Left cardiac atrium (tissue), 4 donors: ENCODE measurements at places on chromosomes 5 and 9. TPM values are rescaled to one million over a fixed set of nuclear protein-coding genes. Genes with fewer than 3 reads are reported as not detected.

Gene IL5
- not detected for total RNA-seq

DNA sequence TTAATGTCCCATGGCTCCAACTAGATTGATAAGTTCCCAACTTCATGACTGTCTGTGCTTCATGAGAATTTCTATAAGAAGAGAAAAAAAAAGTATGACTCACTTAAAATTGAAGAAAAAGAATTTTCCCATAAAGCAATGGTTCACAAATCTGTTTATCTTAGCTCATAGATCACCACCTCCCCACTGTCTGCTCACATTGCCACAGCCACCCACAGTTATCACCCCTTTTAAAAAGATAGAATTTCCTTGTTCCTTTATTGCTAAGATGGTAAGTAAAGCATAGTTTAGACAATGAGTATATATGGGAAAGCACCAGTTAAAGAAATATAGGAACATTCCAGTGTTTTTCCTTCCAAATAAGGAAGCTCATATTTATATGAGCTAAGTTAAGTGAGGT lies 67.1 kb downstream of the ALDH7A1 start:
- no peak for DNase-seq

Gene PCDH1
- total RNA-seq, result 36.0 TPM

GRCh38 chr5:26940994-26941393 lies 97.4 kb downstream of the CDH9 start:
- no peak for DNase-seq

DNA sequence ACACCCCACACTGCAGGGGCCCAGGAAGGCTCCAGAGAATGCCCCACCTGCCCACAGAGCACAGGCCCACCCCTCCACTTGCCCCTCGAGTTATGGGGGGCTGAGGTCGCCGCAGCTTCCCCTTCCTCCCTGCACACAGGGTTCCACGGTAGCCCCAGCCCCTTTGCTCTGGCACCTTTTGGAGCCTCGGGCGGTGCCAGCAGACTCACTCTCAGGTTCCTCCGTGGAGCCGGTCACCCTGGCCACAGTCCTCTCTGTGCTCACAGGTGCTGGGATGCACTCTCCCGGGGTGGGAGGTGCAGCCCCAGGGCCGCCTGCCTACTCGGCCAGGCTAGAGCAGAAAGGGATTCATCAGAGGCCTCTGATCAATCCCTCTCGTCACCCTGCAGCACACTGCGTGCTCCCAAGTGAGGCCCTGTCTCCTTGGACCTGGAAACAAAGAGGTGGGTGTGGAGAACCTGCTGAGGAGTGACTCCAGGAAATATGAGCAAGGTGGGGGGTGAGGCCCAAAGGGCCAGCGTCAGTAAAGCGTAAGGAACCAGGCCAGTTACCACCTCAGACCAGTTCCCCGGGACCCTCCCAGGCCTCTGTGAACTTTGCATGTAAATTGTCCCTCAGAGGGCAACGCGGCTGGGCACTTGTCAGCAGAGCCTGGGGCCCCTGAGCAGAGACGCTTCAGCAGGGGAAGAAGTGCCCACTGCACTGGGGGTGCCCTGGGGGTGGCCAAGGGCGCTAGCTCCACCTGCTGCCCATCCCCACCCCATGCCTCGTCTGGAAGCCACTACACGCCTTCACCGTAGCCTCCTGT lies 167.8 kb downstream of the OLFM1 start:
- no peak for DNase-seq

GRCh38 chr5:140677947-140678346 lies 4.6 kb upstream of the DND1 start:
- DNase-seq, result no peak

DNA sequence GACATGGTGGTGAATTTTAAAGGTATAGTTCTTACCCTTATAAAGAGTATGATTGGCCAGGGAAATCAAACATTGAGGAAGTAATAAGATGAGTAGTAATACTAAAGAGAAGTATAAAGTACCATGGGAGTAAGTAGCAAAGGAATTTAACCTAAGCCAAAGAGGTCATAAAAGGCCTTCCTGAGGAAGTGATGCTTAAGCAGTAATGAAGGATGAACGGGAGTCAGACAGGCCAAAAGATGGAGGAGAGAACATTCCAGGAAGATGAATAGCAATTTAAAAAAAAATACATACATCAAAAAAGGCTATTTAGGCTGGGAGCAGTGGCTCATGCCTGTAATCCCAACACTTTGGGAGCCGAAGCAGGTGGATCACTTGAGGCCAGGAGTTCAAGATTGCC lies 29.0 kb downstream of the KLHL3 start:
- no peak for DNase-seq

- no peak for DNase-seq
Measured at GRCh38 chr5:54160329-54160728, 150.0 kb downstream of the ARL15 start.

DNA sequence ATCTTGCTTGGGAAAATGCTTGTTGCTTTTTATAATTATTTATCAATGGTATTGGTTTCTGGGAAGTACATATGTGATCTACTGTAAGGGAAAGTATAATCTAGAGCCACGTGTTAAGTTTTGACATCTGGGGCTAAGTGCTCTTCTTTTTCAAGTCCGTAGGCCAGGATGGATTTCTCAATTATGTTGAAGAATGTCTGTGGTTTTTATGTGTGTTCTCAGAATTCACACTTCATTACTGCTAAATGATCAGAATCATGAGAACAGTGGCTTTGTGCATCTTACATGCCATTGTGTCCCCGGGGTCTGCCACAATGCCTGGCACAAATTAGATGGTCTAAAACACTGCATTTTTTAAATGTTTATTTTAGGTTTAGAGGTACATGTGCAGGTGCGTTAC lies 14.5 kb upstream of the AUH start:
- DNase-seq, result no peak

- no peak for DNase-seq
Measured at GRCh38 chr9:117963493-117964090, 259.4 kb downstream of the TLR4 start.

GRCh38 chr5:180330810-180331646 lies 22.1 kb downstream of the GFPT2 start:
- peak; percentile 76 for DNase-seq

DNA sequence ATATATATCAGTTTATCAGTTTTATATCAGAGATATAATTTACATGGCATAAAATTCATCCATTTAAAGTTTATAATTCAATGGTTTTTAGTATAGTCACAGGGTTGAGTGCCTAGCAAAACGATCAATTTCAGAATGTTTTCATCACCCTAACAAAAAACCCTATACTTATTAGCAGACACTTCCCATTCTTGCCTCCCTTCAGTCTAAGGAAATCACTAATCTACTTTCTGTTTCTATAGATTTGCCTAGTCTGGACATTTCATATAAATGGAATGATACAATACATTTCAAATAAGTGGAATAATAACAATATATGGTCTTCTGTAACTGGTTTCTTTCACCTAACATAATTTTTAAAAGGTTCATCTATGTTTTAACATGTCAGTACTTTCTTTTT lies 9.6 kb upstream of the LNPEP start:
- DNase-seq, result no peak

- DNase-seq, result no peak
Measured at GRCh38 chr5:116135344-116135743, 50.5 kb downstream of the COMMD10 start.

- DNase-seq, result no peak
Measured at GRCh38 chr5:91160714-91161285, 222.3 kb downstream of the ARRDC3 start.

DNA sequence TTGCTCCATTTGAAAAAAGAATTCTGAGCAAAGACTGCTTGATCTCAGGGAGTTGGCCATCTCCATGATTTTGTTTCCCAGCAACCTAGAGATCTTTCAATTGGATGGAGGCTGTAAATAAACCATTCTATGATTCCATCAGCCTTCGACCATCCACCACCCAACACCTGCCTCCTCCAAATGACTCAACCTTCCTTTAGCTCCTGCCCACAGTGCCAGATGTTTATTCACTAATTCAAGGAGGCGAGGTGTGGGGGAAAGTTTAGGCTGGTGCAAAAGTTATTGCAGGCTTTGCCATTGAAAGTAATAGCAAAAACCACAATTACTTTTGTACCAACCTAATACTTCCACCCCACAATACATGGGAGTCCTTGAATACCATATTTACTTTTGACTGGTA lies 327.5 kb downstream of the CAAP1 start:
- DNase-seq, result no peak

Gene RELL2
- 1.4 TPM for total RNA-seq

GRCh38 chr5:171578829-171579491 lies 159.5 kb downstream of the FGF18 start:
- peak; percentile 85 for DNase-seq

DNA sequence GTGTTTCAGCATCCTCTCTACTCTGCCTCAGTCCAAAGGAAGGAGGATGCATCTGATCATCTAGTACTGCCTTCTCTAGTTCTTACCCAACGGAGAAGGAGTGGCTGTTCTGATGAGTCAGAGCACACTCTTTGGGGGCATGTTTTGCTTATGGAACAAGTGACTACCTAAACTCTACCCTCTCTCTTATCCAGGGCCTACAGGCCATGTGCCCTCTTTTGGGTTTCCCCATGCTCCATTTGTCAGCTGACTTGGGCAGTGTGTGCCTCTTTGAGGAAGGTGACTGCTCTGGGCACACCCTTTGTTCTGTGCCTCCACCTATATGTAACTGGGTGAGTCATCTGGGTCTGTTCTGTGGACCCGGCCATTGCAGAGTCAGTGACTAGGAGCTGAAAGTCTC lies 89.6 kb upstream of the BNC2 start:
- DNase-seq, result no peak

Gene SPATA31A5
- not detected for total RNA-seq

GRCh38 chr5:88792144-88792840 lies 90.7 kb downstream of the MEF2C start:
- DNase-seq, result no peak

GRCh38 chr5:53473633-53474032 lies 6.8 kb upstream of the FST start:
- DNase-seq, result no peak

DNA sequence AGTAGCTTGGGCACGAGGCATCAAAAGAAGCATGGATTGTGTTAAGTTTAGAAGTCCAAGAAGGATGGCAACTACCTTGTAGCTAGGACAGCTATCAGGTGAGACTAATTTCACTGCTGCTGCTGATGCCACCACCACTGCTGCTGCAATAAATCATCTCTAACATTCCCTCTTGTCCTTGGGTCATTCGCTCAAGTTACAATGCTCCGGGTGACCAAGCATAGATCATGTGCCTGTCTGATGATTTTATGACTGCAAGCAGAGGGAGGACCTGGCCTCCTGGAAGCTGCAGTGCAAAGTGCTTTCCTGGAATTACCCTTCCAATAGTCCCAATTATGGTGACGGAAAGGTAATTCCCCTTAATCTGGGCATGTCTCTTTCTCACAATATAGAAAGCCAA lies 334.4 kb downstream of the PRELID2 start:
- no peak for DNase-seq

Gene GAPT
- total RNA-seq, result 0.68 TPM

GRCh38 chr9:72557549-72557948 lies 36.1 kb downstream of the TMC1 start:
- DNase-seq, result no peak

Gene NOXA1
- 2.5 TPM for total RNA-seq

DNA sequence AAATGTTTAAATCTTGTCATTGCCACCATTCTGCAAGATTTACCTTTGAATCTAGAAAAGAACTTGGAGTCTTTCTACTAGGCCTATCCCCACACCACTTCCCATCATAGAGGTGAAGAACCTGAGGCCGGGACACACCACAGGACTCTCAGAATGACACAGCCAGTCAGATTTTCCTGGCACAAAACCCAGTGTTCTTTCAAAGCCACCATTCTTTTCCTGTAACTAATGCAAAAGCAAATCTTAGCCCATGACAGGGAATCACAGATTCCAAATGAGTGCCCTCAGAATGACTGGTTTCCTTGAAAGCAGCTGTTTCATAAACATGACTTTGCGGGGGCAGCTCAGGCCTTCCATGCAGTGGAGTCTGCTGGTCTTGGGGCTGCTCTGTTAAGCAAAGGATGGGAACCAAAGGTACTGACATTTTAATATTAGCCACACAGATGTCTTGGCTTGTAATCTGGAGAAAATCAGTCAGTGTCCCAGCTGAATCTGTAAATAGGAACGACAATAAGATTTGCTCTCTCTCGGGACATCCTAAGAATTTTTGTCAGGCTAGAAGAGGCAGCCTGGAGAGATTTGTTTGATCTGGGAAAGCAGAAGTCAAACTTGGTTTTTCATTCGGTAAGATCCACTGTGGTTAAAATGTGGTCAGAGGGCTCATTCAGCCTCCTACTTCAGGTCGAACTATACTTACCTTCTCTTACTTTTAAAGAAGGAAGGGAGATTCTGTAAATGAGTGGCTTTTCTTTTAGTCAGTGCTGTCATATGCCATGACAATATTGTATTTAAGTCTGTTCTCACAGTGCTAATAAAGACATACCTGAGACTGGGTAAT lies 115.1 kb downstream of the PALM2AKAP2 start:
- DNase-seq, result no peak

DNA sequence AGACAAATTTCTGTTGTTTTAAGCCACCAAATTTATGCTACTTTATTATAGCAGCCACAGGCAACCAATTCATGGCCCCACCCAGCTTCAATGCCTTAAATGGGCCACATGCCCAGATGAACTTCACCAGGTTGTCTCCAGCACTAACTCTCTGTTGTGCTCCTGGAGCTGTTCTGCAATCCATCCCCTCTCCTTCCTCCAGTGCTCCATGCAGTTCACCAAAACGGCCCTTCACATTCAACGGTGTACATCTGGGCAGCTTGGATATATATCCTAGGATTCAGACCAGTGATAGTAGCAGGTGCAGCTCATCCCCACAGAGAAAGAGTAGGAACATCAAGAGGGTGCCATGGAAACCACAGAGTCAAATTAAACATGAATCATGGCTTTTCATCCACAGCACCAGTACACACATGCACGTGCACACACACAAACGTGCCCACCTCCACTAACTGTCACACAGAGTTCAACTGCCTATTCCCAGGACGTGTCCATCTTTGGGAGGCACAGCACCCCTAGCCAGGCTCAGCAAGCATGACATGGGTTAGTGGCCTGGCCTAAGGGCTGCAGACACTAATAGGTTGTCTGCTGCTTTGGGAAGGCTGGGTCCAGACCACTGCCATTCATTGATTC lies 134.5 kb downstream of the MED10 start:
- no peak for DNase-seq

- no peak for DNase-seq
Measured at GRCh38 chr5:165119175-165119574, 1613.8 kb downstream of the MAT2B start.

DNA sequence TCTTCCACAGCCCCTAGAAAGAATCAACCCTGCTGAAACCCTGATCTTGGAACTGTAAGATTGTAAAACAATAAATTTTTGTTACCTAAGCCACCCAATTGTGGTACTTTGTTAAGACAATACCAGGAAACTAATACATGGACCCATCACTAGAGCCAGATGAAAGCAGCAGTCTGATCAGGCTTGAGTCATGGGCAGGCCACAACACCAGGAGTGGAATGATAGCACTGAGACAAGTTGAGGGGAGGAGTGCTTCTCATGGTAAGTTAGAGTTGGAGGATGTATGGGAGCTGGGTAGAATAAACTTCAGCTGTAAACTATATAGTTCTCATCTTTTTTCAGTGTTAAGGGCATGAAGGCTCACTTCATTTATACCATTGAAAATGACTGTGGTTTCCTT lies 164.4 kb upstream of the OR13F1 start:
- DNase-seq, result no peak
